ENCODE measurements at places on chromosomes 2 and 18. TPM values are rescaled to one million over a fixed set of nuclear protein-coding genes. Genes with fewer than 3 reads are reported as not detected.
A peak's percentile ranks its signal among the peaks of the same experiment; 100 is the strongest.

The HOXD8 gene
- total RNA-seq = 30.3 TPM

The FBXO11 gene
- total RNA-seq = 120 TPM

- DNase-seq = no peak
These were observed 336.5 kb downstream of the MEIS1 start for GRCh38 chr2:66771359-66771976.

- no peak for DNase-seq
These were observed 19.4 kb downstream of the FASTKD2 start for GRCh38 chr2:206784559-206785353.

DNA sequence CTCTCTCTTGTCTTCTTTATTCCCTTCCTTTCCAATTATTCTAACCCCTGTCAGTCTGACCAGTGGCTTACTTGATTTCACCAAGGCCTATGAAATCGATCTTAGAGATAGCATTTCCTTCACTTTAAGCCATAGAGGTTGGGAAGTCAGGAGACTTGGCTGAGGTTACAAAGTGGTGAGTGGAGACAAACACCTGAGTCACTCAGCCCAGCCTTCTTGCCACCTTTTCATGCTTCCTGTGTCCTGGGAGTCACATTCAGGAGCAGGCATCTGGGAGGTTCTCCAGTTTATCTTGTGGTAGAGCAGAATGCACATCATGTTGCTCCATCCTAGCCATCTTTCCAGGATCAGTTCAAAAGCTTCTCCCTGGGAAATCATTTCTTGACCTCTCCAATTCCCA is 59.1 kb downstream of the VSNL1 start:
- no peak for DNase-seq

GRCh38 chr2:148207111-148207510 is 186.2 kb downstream of the MBD5 start:
- DNase-seq = no peak

DNA sequence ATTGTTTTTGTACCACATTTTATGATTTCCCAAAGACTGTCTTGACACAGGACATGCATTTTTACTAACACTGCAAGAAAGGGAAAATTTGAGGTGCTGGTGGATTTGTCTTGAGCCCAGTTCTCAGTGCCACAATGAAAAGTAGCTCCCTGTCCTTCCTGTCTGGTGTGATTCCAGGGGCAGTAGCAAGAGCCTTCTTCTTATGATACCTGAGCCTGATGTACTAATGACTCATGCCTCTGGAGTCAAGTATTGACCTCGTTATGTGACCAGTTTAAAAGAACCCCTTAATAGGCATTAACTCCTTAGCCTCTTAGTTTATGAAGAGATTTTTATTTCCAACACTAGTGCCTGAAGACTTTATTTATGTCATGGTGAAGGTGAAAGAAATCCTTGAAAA is 728.6 kb downstream of the SLC4A3 start:
- DNase-seq = no peak

The FIGN gene
- 0.23 TPM for total RNA-seq

DNA sequence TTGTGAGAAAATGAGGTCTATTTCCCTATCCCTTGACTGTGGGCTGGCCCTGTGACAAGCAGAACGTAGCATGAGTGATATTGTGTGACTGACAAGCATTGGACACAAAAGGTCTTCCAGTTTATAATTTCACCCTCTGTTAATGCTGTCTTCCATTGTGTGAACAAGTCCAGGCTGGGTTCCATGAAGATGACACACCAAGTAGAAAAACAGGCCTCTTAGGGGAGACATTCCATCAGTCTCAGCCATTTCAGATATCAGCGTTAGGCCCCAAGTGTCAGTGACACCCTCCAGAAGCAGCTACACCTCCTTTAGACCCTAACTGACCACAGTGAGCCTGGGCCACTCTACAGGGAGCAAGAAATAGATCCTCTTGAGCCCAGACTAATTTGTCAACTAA is 511.3 kb downstream of the FBXO15 start:
- DNase-seq = no peak

DNA sequence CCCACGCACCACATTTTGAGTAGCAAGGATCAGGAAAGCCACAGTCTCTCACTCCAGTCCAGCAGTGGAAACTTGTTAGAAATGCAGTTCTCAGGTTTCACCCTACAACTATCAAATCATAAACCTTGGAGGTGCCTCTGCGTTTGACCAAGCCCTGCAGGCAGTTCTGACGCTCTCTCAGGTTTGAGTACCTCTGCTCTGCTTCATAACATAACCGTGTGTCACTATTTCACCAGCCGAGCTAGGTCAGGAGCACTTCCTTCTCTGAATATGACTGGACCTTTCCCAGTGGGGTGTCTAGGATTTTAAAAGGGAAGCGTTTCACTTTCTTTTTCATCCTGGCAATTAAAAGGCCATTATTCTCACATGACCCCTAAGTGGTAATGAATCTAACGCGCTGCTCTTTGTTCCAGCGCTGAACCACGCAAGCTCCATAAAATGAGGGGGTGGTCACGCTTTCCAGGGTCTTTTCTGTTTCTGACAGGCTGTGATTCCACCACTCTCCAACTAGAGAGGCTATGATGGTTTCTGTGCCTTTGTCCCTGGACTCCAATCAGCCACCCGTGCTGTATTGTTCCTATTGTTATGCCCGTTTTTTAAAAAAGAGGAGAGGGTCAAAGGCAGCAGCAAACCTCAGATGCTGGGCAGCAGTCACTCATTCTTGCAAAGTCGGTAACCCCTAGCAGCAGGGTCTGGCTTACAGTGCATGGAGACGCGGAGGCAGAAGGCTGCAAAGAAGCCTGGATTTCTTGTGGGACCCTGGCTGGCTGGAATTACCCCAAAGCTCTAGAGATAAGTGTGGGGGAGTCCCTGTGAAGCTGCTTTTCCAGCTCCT is 75.2 kb upstream of the CTNNA2 start:
- DNase-seq = no peak

DNA sequence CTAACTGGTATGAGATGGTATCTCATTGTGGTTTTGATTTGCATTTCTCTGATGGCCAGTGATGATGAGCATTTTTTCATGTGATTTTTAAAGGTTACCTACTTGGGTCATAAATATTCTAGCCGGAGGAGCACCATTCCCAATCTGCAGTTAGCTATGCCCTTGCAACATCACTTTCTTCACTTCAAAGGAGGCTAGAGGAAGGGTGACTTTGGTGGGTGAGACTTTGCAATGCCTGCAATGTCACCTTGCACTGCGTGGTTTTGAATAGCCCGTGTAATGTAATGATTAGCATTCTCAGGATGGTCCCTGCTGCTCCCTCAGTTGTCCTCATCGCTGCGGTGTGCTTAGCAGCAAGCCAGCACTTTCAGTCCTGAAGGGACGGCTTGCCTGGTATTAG is 56.1 kb upstream of the CHRNA1 start:
- DNase-seq = no peak

The DES gene
- not detected for total RNA-seq

GRCh38 chr18:47901624-47902362 is 28.7 kb downstream of the SMAD2 start:
- peak; percentile 33 for DNase-seq

GRCh38 chr2:178229927-178230326 is 35.6 kb downstream of the OSBPL6 start:
- DNase-seq = no peak

The RAX gene
- total RNA-seq = not detected

- DNase-seq = no peak
These were observed 247.1 kb upstream of the SIX2 start for GRCh38 chr2:45256173-45256866.

The STON1 gene
- total RNA-seq = 8.1 TPM

GRCh38 chr2:96111257-96111640 is 5.1 kb downstream of the ADRA2B start:
- DNase-seq = no peak

The GALNT5 gene
- total RNA-seq = 0.09 TPM

DNA sequence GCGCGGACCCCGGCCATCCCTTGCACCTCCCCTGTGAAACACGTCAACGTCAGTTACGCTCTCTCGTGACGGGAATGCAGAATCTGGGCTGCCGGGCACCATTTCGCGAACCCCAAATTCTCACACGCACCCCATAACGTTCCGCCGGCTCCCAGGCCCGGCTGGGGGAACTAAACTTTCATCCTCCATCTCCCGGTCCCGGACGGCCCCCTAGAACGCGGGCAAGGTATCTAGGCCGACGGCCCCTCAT is 544 bp downstream of the DNAJC27 start:
- no peak for DNase-seq

GRCh38 chr2:187302586-187302985 is 145.5 kb downstream of the CALCRL start:
- peak; percentile 96 for DNase-seq

The SCN3A gene
- total RNA-seq = 12.0 TPM

DNA sequence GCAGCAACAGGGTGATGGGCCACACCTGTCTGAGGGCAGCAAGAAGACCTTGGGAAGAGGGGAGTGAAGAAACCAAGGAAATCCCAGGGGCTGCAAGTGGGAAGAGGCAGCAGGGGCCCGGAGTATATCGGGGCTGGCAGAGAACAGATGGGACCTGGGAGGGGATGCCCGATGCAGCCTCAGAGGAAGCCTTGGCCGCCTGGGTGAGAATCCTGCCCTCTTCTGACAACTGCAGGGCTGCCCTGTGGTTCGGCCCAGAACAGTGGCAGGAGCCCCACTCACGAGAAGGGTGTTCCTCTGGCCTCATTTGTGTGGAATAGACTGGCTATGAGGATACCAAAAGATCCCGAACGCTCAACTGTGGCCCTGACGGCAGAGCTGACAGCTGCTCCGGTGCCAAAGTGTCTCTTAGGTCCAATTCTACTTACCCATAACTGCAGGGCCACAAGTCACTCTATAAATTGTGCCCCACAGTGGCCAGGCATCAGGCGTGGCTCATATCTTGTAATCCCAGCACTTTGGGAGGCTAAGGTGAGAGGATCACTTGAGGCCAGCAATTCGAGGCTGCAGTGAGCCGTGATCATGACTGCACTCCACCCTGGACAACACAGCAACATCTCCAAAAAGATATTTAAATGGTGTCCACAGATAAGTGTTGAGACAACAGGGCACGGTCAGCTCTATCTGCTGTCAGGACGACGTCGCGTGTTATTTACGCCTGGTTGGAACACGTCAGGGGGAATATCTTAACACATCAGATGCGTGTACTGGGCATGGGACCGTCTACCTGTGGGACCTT is 23.6 kb upstream of the ID2 start:
- no peak for DNase-seq

The GPATCH11 gene
- total RNA-seq = 9.4 TPM

DNA sequence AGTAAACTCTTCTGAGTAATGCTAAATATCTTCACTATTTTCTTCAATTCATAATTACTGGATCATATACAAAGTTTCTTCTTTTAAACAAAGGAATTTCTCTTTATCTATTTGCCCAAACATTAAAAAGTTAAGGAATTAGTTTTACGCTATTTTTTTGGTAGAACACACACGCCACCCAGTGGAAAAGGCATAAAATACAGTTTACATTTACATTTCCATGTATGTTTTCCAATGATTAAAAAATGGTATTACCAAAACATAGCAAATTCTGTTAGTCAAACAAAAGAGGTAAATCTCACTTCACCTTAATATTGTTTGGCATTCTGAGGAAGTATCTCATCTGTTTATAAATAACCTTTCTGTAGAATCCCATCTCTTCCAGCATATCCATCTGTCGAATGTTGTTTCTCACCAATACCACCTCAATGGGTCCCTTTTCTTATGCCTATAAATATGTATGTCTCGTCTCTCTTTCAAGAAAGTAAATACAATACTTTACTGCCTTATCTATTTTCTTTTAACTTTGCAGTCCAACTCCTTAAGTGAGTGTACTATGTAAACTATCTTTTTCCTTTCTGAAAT is 7.2 kb downstream of the BOLL start:
- peak; percentile 67 for DNase-seq

- DNase-seq = no peak
These were observed 106.7 kb downstream of the CTIF start for GRCh38 chr18:48645427-48646002.

The WBP1 gene
- 34.3 TPM for total RNA-seq

DNA sequence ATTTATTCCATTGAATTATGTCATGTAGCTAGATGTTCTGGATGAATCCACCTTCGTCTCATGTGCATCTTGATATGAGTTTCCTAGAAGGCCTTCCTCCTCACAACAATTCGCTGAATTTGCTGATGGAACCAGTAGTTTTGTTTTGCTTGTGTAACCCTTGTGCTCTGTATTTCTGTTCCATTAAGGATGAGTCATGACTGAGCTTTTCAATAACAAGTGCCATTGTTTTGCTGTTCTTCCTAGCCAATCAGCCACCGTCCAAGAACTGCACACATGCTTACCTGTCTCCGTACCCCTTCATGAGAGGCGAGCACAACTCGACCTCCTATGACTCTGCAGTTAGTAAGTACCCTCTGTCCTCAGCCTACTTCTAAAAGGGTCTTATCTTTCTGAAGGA is 2.3 kb downstream of the TMEM182 start:
- DNase-seq = peak; percentile 41

DNA sequence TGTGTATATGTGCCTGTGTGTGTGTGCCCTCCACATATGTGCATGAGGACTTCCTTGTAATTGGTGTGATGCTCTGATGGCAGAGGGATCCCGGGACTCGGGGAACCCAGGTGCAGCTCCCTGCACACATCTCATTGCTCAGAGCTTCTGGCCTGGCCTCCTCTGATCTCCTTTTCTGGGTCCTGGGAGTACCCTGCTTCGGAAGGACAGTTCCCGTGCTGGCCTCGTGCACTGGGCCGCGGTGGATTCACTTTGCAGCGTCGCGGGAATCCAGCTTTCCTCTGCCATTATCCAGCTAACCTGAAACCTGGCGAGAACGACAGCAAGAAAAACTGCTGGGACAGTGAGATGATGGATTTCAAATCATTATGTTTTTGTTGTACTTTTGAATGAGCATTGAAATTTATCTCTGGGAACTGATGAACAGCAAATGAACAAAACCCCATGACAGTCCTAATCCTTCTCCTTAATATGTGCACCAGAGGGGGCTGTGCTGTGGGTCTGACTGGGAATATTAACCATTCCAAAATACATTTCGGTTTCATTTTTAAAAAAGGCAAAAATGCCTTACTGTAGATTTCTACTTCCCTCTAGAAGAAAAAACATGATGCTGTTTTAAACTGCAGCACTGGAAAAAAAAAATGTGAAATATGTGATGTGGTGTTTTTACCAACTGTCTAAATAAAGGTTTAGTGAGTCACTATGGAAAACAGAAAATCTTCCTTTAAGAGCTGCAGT is 78.2 kb downstream of the PTGR3 start:
- no peak for DNase-seq

DNA sequence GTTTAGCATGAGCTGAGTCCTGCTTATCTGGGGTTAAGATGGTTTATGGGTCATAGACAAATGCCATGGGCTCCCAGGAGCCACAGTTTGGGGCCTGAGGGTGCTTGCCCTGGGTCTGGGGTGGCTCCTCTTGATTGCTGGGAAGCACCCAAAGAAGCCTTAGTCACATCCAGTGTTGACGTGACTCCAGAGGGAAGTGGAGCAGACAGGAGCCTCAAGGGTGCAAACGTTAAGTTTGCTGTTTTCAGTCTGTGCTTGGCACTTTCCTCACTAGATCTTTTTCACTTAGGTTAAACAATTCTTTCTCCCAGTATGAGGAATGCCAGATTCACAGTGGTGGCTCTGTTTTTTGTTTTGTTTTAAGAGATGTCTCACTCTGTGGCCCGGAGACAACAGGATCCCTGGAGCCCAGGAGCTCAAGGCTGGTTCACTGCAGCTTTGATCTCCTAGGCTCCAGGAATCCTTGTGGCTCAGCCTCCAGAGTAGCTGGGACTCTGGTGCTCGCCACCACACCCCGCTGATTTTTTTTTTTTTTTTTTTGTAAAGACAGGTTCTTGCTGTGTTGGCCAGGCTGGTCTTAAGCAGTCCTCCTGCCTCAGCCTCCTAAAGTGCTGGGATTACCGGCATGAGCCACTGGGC is 251.3 kb downstream of the FAM210A start:
- no peak for DNase-seq

The PUM2 gene
- 48.0 TPM for total RNA-seq

The ADAM23 gene
- 0.85 TPM for total RNA-seq

- no peak for DNase-seq
These were observed 47.6 kb downstream of the GNAL start for GRCh38 chr18:11736656-11737055.

The C2orf78 gene
- total RNA-seq = not detected

Measured in dermis blood vessel endothelial cell (primary cell).